ENCODE measurements at places on chromosomes 11 and 22.

GRCh38 chr22:36425977-36426523 is 38.3 kb upstream of the MYH9 start:
- DNase-seq, result no peak

DNA sequence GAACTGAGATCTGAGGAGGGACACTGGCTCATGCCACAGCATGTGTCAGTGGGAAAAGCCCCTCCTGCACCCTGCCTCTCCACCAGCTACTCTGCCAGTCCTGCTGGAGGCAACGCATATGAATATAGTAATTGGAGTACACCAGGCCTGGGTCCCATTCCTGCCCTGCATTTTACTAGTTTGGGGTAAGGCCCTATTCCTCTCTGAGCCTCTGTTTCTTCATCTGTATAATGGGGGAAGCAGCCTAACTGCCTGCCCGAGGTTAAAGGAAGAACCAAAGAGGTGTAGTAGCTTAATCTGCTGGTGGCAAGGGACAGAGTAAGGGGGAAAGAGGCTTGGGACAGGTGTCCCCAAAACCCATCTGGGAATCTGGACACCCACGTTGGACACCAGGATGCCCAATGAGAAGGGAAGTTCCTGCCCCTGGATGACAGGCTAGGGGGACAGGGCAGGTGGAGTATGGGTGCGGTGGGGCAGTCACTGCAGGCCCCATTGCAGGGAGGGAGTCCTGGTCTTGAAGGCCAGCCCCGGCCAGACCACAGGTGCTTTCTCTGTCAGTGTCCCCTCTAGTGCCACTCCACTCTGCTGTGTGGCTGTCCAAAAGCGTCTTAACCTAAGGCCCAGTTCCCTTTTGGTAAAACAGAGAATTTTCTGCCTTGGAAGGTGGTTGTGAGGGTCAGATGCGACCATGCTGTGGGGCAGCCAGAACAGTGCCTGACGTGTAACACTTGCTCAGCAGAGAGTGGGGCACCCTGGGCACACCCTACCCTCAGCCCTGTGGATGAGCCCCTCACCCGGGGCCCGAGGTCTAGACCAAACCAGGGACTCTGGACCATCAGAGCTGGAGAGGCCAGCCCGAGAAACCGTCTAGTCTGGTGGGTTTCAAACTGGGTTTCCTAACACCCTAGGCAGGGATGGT is 11.5 kb downstream of the TSKU start:
- no peak for DNase-seq

DNA sequence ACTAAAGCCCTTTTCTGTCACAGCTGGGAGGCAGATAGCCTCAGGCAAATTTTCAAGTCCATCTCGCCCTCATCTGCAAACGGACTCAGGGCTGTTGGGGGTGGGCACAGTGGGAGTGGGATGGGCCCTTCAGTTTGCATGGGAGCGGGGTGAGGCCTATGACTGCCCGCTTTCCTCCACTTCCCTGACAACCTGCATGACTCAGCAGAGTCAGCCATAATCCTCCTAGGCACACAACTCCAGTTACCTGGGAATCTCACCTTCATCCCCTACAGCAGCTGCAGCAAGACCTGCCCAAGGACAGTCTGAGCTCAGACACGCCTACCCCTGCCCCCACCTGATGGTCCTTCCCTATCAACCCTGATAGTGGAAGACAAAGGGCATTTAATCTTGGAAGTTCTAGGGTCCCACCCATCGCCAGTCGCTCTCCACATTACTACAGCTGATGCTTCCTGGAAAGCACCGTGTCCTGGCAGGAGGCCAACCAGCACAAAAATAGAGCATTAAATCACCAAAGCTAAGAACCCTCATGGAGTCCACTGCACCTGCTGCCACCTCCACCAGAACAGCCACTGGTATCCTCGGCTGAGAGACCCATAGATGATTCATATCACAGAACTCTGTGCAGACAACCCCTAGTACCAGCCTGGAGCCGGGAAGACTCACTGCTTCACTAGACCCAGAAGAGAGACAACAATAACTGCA is 319.3 kb downstream of the DCDC1 start:
- DNase-seq, result no peak

DNA sequence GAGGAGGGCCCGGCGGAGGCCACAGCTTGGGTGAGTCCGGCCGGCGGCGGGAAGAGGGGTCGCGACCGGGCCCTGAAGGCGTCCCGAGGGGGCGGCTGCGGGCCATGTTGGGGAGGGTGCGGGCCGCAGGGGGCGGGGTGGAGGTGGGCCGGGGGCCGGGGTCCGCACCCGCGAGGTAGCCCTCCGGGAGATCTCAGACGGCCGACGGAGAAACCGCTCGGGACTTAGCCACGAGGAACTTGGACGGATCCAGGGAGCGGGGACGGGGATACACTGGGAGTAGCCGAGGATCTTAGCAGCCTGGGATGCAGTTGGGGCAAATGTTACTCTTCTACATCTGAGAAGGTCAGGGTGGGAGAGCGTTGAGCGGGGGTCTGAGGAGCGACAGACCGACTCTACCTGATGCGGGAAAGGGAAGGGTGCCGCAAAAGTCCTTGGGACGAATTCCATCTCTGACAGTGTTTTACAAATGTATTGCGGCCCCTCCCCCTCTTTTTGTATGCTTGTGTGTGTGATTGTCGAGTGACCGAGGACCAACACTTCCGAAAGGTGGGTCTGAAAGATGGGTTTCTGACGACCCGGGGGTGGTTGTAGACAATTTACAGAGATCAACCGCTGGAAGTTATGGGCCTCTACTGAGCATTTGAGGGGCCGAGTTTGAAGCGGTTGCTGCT is 658 bp downstream of the STIP1 start:
- DNase-seq, result no peak

DNA sequence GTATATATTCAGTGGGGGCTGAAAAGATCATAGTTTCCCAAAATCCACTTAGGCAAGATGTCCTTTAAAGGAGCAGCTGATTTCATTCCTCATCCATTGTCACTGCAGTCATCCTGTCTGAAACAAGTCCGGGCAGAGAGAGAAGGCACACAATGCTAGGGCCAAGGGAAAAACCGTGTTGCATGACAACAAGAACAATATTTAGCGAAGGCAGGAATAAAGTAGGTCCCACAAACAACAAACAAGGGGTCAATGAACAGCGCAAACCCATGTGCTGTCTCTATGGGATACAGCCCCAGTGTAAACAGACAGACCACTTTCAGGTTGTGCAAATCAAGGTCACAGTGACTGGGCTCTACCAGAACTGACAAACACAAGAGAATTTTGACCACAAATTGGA is 9.0 kb downstream of the PAMR1 start:
- no peak for DNase-seq

DNA sequence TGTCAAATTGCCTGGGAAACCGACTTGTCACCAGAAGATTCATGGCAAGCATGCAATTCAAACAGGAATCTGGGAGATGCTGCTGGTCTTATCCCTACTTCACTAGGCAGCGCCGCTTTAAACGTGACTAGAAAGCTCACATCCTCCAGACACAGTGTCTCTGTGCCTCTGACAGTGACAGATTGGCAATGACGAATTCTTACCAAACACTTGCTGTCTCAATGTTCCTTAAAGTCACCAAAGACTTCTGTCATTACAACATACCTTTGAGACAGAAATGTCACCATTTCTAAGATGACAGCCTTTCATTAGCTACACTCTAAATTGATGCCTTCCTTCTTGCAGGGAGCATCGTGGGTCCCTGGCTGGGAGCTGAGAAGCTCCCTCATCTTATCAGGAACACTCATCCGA is 197.8 kb downstream of the CWF19L2 start:
- DNase-seq, result no peak

DNA sequence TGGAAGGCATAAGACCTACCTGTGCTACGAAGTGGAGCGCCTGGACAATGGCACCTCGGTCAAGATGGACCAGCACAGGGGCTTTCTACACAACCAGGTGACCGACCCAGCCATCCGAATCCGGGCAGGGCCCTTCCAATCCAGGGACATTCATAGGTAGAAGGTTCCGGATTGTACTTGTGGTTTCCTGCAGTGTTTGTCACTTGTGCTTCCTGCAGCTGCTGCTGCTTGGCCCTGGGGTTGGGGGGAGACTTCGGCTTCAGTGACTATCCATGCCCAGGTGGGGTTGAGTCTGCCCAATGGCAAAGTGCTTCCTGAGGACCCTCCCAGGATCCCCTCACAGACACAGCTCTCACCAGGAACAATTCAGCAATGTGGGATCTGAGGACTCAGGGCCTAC is 2.2 kb downstream of the APOBEC3A start:
- DNase-seq, result no peak

DNA sequence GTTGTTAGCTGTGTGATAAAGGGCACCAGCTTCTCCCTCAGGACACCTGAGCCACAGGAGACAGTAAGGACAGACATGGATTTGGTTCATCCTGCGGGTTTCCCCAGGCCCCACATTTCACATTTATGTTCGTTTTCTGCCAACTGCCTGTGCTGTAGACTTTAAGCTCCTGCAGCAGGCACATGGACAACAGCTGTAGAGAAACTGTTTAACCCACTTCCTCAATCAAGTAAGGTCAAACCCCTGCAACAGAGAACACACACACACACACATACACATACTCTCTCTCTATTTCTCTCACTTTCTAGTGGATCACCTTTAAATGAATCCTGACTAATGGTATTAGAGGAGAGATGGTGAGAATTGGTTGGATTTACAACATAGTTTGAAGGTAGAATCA is 90.7 kb downstream of the C11orf87 start:
- no peak for DNase-seq

GRCh38 chr11:9210922-9211320 is 54.2 kb downstream of the DENND5A start:
- no peak for DNase-seq

DNA sequence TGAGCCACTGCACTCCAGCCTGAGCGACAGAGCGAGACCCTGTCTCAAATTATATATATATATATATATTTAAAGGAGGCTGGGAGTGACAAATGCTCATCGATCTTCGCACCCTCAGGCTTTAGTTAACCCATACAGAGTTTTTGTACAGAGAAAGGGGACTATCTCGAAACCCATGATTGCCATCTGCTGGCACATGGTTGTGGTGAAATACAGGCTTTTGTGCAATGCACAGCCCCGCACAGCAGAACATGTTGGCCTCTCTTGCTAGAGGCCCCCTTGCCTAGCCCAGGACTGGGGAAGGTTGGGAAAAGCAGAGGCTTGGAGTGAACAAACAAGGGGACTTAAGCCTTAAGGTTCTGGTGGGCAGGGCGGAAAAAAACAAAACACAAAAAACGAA is 3.6 kb downstream of the MYBPC3 start:
- no peak for DNase-seq

- no peak for DNase-seq
Measured at GRCh38 chr11:3939211-3939610, 83.7 kb downstream of the STIM1 start.

DNA sequence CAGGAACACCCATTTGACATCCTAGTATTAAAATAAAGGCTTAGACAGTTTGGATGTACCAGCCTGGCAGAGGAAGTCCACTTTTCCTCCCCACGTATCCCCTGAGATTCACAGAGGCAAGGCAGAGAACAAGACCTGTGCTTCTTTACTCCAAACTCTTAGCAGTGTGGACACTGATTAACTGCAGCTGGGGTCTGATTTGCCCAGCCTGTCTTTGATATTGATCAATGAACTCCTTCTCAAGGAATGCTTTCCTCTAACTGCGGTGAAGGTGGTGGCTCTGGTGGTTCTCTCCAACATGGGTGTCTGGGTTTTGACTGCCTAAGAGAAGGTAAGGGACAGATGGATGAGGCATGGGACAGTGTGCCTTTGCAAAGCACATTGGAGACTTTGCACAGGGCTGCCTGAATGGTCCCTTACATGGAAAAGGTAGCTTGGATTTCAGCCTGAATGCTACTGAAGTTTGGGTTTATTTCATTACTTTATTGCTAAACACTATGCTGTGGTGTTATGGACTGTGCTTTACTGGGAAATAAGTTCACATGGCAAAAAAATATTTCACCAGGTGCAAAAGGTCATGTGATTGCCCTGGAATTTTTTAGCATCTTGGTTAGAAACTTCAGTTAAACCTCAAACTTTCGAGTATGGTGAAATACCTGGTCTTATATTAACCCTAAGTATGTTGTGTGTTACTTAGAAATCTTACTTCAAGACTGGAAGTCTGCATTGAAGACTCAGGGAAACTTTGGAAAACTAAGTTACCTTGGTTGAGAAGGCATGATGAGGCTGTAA is 1.8 kb downstream of the GAS2 start:
- DNase-seq, result no peak

- DNase-seq, result no peak
Measured at GRCh38 chr11:48193876-48194275, 22.7 kb upstream of the OR4B1 start.

GRCh38 chr22:41305646-41306045 is 4.3 kb downstream of the ZC3H7B start:
- DNase-seq, result no peak

GRCh38 chr11:84901991-84902390 is 725.2 kb downstream of the DLG2 start:
- no peak for DNase-seq

DNA sequence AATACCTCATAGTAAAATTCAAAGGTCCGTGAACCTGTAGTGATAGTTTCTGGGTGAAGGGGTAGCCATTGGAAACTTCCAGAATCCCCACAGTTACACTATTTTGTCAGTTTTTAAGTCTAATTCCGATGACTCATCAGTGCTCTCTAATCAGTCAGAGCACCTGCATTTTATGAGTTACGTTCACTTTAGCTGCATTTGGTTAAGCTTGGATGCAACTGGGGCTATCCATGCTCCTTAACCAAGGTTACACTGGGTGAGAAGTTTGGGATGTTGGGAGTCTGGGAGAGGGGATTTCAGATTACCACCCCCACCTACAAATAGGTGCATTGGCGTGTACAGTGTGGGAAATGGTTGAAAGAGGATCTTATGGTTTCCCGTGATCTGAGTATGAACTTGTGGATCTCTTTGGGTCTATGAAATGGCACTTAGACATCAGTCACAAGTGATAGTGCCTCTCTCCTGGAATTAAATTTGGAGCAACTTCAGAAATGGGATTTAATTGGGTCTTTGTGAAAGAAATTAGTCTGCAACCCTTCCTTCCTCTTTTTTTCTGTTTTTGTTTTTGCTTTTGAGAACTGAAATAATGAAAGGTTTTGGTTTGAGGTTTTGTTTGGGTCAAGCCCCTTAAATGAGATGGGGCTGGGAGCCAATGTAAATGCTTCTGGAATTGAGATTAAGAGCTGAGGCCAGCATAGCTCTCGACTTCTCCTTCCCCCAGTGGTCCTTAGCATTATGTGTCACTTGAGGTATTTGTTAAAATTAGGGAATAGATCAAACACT is 31.5 kb downstream of the EHF start:
- DNase-seq, result no peak

- no peak for DNase-seq
Measured at GRCh38 chr22:19527861-19528417, 3.7 kb upstream of the CLDN5 start.

Measured in stimulated activated naive CD4-positive, alpha-beta T cell treated with Interleukin-2 at 50 U/mL for 16 hours (primary cell).